Activated CD4-positive, alpha-beta memory T cell treated with anti-CD3 and anti-CD28 coated beads, Interleukin-2, amount 10 ng/mL, durations not matched to agents 7 days and 5 days (primary cell): ENCODE measurements at places on chromosomes 13 and 19. TPM values are rescaled to one million over a fixed set of nuclear protein-coding genes. Genes with fewer than 3 reads are reported as not detected.

DNA sequence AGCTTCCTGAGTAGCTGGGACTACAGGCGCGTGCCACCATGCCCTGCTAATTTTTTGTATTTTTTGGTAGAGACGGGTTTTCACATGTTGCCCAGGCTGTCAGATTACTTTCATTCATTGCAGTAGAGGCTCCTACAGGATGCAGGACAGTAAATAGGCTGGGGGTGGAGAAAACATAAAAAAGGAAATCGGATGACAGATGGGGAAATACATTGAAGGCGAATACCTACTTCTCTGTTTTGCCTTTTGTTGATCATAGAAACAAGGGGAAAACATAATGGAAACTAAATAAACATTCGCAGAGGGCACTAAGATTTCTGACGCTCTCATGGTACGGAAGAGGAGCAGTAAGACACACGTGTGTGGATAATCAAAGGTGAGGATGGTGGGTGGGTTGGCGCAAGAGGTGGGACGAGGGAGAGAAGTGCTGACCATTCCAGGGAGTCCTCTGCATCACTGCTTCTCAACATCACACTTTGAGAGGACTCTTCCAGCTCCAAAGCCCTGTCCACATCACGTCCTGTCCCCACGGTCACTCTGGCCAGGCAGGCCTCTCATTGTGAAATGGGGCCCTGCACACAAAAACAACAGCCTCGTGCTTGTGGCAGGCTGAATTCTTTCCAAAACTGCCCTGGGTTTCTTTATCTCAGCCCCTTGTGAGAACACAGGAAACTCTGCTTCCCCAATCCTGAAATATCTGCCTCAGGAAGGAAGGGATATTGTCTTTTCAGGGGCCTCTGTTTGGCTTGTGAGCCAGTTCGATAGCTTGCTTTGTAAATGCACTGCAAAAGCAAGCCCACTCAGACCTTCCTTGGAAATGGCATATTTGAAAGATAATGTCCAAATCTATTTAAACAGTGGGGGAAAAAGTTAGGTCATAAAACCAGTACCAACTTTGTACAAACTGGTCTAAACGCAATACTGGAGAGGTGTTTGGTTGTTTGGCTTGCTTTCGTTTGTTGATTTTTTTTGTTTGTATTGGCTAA is 188.5 kb downstream of the FOXO1 start:
- no peak for DNase-seq

GRCh38 chr13:110620596-110620995 is 5.3 kb downstream of the NAXD start:
- no peak for DNase-seq

The PLK5 gene
- total RNA-seq, result not detected

The MTUS2 gene
- not detected for total RNA-seq

The NOVA2 gene
- total RNA-seq, result 0.30 TPM

The SUPT5H gene
- total RNA-seq, result 159 TPM

The TMEM38A gene
- total RNA-seq, result 1.4 TPM
